CD4-positive, alpha-beta T cell treated with Interferon gamma for 1 hour (primary cell): ENCODE measurements at places on chromosomes 3 and 15.
A peak's percentile ranks its signal among the peaks of the same experiment; 100 is the strongest.

DNA sequence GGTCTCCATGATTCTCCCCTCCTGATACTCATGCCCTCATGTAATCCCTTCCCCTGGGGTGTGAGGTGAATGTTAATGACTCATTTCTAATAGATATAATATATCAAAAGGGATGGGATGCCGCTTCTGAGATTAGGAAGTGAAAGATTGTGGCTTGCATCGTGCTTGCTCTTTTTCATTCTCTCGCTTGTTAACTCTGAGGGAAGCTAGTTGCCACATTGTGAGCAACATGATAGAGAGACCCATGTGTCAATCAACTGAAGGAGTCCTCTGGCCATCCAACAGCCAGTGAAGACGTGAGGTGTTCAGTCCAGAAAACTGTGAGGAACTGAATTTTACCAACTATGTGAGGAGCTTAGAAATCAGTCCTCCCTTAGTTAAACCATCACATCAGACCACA, 28.9 kb upstream of the DRD3 start:
- DNase-seq, result no peak

DNA sequence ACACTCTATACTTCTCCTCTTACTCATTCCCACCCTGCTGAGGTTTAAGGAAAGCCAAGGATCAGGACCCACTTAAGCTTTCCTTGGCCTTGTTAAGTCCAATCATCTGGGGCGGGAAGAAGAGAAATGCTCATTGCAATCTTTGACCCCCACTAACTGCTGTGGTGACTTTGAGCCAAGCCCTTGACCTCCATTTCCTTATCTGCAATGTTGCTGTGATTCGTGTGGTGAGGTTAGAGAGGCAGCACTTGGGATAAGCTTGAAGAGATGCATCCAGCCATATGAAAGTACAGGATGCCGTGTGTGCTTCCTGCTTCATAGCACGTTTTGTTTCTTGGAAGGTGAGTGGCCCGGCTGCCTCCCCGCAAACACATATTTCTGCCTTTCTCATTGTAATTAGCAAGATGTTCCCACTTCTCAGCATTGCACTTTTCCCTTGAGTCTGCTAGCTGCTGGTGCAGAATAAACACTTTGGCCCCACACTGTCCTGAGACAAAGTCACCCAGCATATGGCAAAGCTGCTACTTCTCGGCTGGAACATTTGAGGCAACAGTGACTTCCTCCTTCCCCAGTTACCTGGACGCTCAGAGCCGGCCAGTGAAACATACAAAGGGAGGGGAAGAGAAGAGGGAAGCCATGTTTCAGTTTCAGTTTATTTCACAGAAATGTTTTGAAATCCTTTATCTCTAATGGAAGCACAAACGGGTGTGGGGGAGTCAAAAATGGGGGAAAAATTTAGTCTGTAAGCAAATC, 10.5 kb upstream of the NUDT16 start:
- peak; percentile 11 for DNase-seq

GRCh38 chr3:146501752-146502151, 32.4 kb upstream of the PLSCR2 start:
- no peak for DNase-seq

- no peak for DNase-seq
Measured at GRCh38 chr3:78634316-78634715, 1133.5 kb downstream of the ROBO1 start.

- DNase-seq, result peak; percentile 22
Measured at GRCh38 chr3:184710870-184711492, 883 bp downstream of the MAGEF1 start.

GRCh38 chr3:25257026-25257425, 171.0 kb upstream of the RARB start:
- no peak for DNase-seq

GRCh38 chr3:28645149-28645548, 296.5 kb upstream of the AZI2 start:
- DNase-seq, result no peak

- no peak for DNase-seq
Measured at GRCh38 chr3:134903837-134904236, 108.8 kb downstream of the EPHB1 start.

DNA sequence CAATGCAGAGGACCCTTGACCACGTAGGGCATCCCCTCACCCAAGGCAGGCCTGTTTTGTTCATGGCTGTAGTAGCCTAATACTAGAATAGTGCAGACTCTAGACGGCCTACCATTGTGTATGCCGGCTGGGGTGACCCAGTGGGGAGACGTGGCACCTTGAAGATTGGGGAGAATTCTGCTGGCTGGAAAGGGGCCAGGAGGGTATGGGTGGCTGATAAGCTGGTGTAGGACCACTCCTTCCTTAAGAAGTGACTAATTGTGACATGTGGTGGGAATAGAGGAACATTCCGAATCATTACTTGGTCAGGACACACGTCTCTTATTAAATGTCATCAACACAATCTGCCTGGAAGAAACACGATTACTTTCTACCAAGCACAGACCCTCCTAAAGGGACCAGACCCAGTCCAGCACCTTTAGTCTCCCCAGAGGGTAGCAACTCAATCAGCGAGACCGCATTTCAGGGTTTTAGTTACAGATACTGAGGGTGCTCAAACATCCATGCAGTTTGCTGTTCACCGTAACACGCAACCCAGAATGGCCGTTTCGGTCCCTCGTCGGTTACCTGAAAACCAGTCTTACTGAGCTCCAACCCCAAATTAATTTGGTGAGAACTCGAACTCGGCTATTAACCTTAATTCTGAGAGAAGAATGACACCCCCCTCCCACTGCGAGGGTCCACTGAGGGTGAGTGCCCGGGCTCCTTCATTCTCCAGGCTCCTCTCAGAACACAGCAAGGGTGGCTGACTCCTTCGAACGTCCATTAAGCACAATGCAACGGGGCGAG, 1.6 kb upstream of the KLF13 start:
- DNase-seq, result no peak

GRCh38 chr3:14131134-14131533, 6.3 kb downstream of the TMEM43 start:
- no peak for DNase-seq

DNA sequence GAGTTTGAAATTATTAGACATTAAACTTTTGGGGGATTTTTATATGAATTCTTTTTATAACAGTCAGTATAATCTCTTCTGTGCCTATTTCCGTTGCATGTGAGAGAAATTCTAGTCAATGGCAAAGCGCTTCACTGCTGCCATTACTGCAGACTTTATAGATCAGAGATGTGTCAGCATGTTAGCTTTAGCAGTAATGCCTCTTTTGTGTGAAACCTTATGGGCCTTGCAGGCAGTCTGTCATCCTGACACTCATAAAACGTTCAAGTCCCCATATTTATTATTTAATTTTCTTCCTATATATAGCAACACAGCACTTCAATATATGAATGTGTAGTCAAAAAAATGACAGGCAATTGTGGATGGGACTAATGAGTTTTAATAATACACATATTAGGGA, 191.0 kb downstream of the NLGN1 start:
- no peak for DNase-seq

DNA sequence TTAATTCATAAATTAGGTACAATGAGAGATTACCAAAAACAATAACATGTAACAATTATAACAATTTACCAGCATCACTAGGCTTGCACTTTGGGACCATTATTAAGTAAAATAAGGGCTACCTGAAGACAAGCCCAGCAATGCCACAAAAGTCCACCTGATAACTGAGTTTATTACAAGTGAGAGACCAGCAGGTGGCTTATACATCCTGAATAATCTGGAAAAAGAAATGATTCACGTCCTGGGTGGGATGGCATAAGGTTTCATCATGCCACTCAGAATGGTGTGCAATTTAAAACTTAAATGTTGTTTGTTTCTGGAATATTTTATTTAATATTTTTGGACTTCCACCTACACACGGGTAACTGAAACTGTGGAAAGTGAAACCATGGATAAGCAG, 1287.1 kb upstream of the GBE1 start:
- DNase-seq, result no peak
